ENCODE measurements at places on chromosomes 11 and 22. TPM values are rescaled to one million over a fixed set of nuclear protein-coding genes. Genes with fewer than 3 reads are reported as not detected.

DNA sequence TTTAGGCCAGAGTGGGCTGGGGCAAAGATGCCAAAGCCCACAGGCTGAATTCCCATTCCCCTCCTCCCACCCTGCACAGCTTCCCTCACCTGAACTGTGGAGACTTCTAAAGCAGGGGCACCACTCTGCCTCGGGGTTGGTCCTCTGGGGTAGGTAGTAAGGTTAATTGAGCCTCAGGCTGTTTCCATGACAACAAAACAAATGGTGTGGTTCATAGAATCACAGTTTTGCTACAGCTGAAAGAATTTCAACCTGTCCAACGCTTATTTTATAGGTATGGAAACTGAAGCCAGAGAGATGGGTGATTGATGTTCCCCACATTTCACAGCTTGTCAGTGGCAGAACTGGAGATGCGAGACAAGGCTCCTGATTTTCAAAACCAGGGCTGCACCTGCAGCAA, 109.5 kb downstream of the SNX19 start:
- no peak for DNase-seq

- DNase-seq, result peak; percentile 28
Observed at GRCh38 chr22:27620367-27621154, 181.0 kb downstream of the MN1 start.

Gene PTPRCAP
- total RNA-seq, result 2.5 TPM

Gene MYBPC3
- total RNA-seq, result 0.19 TPM

Gene FAM111B
- total RNA-seq, result 1.0 TPM

GRCh38 chr11:76810151-76810853, 27.1 kb downstream of the TSKU start:
- DNase-seq, result peak; percentile 72

DNA sequence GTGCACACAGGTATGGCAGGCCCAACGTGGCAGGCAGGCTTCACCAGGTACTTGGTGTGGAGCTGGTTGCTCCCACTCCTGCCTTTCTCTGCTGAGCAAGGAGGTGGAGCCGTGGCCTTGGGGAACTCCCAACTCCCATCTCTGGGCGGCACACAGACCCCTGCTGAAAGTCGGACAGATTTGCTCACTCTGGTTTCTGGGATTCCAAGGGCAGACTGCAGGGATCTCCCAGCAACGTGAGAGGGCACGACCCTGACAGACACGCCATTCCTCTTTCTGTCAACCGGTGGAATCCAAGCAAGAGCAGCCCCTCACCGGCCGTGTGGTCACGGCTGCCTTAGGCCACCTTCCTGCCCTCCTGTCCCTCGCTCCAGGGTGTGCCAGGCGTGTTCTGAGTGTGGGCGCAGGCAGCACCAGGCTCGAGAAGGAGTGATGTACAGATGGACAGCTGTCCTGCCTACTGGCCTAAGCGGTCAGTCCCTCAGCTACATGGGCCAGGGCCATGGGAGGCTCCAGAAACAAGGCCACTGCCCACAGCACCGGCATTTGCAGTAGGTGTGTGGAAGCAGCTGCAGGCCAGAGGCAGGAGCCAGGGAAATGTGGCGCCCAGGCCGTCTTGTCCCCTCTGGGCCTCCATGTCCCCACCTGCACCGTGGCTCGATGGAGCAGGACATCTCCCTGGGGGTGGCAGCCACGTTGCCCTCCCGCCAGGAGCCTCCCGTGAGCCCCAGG, 13.7 kb upstream of the PPARA start:
- DNase-seq, result no peak

GRCh38 chr22:21657020-21657359, 8.8 kb upstream of the PPIL2 start:
- DNase-seq, result no peak

Measured in posterior vena cava (tissue), 2 donors.